ENCODE measurements at places on chromosomes 6 and 20.

DNA sequence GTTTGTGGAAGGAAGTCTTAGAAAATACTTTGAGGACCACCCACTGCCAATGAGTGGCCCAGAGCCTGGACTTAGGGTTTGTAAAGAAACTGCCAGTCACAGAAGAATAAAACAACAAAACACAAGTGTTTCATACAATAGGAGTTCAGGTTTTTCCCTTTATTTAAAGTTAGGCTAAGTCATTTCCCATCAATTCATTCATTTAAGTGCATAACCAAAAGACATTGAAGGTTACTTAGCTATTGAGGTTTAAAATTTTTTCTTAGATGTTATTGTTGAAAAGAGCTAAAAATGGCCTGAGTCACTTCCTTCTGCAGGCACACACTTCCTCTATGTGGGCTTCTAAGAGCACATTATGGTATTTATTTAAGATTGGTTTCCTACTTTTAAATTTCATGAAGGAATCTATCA lies 54.2 kb downstream of the ARMC2 start:
- DNase-seq = no peak

- DNase-seq = no peak
These were observed 157.2 kb downstream of the QKI start for GRCh38 chr6:163571730-163572129.

DNA sequence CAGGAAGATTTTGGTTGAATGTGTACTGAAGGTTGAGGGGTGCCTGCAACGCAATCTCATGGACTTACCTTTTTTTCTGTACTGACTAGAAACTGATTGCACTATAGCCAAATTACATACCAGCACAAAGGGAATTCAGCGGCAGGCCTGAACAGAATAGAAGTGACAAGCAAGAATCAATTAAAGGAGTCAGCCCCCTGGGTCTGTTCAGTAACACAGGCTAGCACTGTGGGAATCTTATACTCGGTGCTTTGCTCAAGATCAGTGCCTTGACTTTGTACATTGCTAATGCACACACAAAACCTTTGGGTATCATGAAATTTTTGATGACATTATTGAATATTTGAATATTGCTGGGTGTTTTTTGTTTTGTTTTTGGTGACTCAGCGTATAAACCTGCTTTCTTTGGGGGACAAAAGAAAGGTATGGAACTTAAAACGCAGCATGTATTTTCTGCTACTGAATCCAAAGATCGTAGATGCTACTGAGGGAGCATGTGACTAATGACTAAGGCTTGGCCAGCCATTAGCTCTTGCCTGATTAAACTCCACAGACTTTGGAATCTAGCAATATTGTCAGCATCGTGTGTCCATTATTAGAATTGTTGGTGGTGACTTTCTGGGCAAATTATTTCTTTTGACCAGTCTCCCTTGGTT lies 236.6 kb downstream of the ARID1B start:
- DNase-seq = no peak

DNA sequence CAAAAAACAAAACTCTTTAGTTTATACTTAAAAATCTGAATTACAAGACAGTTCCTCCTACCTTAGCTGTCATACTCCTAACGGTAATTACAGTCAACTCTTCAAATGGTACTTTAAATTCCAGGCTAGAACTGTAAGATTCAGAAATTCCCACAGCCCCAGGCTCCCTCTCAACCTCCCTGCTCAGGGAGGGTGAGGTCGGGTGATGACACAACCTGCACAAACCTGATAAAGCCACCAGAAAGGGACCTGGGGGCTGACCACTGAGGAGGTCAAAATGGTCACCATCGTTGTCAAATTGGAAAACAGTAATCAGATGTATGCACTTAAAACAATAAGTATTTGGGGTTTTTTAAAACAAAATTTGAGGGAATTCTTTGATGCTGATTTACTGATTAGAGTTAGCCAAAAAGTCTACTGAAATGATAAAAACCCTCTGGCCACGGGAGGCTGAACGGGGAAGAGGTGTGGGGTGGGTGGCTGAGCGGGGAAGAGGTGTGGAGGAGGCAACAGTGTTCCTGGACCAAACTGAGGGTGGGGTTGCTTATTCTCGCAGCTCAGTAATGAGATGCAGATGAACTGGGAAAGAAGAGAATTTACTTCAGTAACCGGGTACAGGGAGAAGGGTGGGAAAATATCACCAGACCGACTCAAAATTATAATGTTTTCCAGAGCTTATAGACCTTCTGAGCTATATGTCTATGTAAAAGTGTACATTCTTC lies 52.4 kb downstream of the SLC22A1 start:
- no peak for DNase-seq

GRCh38 chr20:8616792-8617191 lies 452.1 kb upstream of the PLCB4 start:
- DNase-seq = peak; percentile 56

GRCh38 chr6:140285998-140286690 lies 911.7 kb upstream of the CITED2 start:
- no peak for DNase-seq

DNA sequence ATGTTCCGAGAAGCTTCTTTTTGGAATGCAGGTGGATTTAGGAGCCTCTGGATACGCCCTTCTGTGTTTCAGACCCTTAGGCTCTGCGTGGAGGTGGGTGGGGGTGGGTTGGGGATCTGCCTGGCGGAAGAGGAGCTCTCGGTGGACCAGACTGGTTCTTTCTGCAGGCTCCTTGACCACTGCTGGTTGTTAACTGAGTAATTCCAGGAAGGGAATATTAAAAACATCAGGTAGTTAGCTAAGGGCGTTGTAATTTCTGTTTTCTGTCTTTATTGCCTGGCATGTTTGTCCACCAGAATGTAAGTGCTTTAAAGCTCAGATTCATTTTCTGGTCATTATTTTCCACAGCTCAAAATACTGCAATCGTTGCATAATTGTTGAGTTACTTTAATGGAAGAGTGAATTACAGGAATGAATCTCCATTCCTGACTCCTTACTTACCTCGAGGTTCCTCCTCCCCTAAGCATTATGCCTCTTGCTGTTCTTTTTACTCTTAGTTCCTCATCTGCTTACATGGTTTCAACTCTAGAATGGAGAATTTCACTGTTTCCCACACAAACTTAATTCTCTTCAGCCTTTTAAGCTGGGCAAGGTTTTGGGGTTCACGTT lies 5.9 kb downstream of the CDYL start:
- DNase-seq = no peak

- DNase-seq = no peak
These were observed 295.6 kb downstream of the ZFAND3 start for GRCh38 chr6:38114976-38115625.

DNA sequence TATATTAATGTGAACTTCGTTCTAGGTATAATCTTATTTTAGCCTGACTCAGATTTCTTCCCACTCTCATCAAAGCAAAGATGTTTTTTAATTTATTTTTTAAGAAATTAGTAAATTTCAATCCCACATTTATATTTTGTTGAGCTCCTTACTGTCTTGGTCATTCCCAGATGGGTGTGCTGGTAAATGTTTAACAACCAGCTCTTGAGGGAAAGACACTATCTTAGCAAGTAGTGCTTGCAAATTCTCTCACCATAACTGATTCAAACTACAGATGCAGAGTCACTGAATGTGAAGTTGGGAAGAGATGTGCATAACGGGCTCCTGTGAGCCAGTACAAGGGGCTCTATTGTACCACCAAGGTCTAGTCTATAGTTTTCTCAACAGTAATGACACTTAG lies 29.8 kb upstream of the BTN3A2 start:
- DNase-seq = no peak

DNA sequence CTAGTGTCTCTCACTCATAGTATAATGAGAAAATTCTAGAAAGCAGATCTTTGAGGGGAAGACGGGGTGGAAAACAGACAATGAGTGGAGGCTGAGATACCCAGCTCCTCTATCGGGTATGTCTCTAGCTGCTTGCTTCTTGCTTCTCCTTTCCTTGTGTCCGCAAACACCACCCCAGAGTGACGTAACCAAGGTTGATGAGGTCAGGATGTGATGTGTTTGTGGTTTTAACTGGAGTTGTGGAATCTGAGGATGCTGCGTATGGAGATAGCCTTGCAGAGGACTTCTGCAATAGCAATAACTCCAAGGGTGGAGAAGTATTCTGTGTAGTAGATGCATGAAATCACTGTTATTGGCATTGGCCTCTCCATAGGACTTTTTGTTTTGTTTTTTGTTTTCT lies 132.7 kb upstream of the IFNGR1 start:
- DNase-seq = peak; percentile 40

- DNase-seq = no peak
These were observed 22.6 kb upstream of the GPR6 start for GRCh38 chr6:109955491-109955890.

DNA sequence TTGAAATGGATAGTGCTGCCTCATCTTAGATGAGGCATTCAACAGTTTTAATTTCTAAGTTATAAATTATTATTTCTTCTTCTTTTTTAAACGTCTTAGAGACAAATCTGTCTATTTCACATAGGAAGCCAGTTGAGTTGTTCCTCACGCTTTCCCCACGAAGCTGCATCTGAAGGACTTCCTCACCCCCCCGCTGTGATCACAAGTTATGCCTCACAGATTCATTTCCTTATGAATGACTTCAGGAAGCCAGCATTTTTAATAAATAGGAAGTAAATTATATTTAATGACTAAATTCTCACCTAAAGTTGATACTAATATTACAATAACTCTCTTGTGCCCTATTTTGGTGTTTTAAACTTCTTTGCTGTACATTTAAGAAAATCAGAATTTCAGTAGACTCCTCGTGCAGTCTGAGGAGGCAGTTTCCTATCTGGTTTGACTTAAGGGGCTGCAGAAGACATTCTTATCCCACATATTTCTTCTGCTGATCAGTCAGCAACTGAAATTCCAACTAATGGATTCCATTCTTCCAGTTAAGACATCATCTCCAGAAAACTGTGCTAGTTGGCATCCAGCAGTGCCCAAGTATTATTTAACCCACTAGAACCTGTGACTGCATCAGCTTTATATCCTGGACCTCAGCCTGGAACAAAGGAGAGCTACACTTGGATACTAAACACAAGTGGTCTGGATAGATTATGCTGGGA lies 182.7 kb upstream of the CCN2 start:
- peak; percentile 71 for DNase-seq

- peak; percentile 62 for DNase-seq
These were observed 67.0 kb upstream of the PDE7B start for GRCh38 chr6:135784507-135784906.

- DNase-seq = no peak
These were observed 1514.1 kb upstream of the DEFB115 start for GRCh38 chr20:29743101-29743931.

- no peak for DNase-seq
These were observed 16.7 kb downstream of the MAVS start for GRCh38 chr20:3863317-3863716.

DNA sequence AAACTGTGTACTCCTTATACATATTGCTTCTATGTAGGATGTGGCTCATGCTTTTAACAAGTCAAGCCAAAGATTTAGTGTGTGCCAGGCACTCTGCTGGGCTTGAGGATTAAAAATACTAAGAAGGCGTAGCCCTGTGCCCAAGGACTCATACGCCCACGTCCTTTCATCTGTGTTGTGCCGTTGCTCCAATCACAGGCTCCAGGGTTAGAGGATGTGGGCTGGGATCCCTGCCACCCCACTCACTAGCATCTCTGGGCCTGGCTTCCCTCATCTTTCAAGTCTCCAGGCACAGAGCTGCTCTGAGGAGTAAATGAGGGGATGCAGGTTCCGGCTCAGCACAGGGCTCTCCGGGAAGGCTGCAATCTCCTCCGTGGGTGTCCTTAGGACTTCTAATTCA lies 214.2 kb downstream of the SYNDIG1 start:
- DNase-seq = no peak

DNA sequence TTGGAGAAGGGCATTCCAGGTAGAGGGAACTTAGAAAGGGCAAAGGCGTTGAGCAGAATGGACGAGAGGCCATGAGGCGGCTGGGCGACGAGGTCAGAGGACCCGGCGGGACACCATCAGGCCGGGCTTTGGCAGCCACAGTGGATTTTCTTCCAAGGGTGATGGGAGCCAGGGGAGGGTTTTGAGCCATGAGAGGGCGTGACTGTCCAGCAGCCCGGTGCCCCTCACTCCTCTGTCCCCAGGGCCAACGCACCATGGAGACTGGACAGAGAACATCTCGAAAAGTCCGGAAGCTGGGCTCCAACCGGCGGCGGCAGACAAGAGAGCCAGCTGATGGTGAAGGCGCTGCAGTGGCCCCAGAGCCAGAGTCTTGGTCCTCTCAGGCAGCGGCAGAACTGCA lies 6.4 kb downstream of the RAB44 start:
- no peak for DNase-seq

- DNase-seq = peak; percentile 27
These were observed 5.3 kb upstream of the PRR18 start for GRCh38 chr6:166313255-166314070.

- peak; percentile 93 for DNase-seq
These were observed 70.8 kb downstream of the CD164 start for GRCh38 chr6:109311471-109311870.

DNA sequence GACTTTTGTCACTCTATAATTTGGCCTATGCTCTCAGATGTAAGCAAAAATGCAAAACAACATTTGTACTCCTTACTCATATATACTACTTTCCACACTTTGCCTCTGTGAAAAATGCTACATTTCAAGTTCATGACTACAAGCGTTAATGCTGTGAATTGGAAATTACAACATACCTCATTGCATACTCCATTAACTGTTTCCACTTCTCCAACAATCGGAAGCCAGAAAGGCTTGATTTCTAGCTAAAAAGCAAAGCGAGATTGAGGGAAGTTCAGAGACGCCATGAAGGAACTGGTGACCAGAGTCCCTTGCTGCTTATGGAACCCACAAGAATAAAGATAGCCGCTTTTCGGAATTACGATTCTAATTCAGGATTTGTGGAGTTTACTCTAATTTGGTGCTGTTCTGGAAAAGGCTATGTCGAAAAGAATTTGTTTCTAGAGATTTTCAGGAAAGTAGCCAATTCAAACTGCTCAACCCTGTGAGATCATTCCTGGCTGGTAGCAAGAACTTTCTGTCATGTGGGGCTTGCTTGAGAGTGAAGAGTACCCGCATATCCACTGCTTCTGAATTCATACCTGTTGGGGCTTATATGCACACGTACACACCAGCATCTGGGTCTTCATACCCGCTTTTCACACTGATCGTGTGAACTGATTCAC lies 98.0 kb upstream of the CITED2 start:
- DNase-seq = peak; percentile 79

- DNase-seq = no peak
These were observed 1.0 kb upstream of the TGM6 start for GRCh38 chr20:2379511-2380229.

DNA sequence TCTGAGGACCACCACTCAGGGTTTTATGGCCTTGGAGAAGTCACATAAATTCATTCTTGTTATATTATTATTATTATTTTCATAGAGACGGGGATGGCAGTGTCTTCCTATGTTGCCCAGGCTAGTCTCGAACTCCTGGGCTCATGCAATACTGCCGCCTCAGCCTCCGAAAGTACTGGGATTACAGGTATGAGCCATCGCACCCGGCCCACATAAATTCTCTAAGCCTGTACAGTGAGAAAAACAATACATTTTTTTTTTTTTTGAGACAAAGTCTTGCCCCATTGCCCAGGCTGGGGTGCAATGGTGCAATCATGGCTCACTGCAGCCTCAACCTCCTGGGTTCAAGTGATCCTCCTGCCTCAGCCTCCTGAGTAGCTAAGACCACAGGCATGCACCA lies 753 bp upstream of the FASTKD5 start:
- DNase-seq = no peak
